ENCODE measurements at places on chromosomes 7 and 10.

- DNase-seq, result no peak
Measured at GRCh38 chr7:116101704-116102103, 71.1 kb upstream of the TFEC start.

GRCh38 chr7:30478349-30479201 lies at the start of gene NOD1:
Gene NOD1, minus strand, starts transcription at chr7:30478784. Its CDS starts 21,863 bp downstream, at chr7:30456921.
- DNase-seq, result peak; percentile 41

DNA sequence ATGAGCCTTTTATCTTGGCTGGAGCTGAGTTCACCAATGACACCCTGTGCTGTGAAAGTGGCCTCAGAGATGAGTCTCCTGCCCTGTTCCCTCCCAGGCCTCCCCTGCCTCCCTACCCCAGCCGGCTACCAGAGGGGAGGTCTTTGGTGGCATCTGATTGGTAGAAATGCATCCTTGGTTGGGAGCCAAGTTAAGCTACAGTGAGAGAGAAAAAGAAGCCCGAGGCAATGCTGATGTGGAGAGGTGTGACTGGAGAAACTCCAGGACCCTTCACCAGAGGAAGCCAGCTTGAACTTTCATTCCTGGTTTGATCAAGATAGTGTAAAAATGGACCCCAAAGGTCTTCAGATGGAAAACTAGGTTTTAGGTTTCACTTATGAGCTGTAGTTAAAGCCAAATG lies 191.1 kb upstream of the TCF7L2 start:
- no peak for DNase-seq

- no peak for DNase-seq
Measured at GRCh38 chr7:111265394-111265793, 174.5 kb downstream of the LRRN3 start.

DNA sequence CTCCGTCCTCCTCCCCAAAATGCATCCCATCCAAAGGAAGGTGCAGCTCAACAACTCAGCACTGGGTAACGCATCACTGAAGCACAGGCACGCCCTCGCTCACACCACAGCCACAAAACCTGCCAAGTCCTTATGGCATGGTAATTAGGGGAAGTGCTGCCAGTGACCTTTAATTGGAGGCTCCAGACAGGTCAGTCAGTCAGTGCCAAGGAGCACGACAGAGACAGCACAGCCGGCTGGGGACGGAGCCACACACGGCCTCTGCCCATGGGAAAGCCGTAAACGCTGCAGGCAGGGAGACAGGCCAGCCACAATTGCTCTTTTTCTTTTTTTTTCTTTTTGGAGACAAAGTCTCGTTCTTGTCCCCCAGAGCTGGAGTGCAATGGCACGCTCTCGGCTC lies 146.5 kb downstream of the MAD1L1 start:
- no peak for DNase-seq

DNA sequence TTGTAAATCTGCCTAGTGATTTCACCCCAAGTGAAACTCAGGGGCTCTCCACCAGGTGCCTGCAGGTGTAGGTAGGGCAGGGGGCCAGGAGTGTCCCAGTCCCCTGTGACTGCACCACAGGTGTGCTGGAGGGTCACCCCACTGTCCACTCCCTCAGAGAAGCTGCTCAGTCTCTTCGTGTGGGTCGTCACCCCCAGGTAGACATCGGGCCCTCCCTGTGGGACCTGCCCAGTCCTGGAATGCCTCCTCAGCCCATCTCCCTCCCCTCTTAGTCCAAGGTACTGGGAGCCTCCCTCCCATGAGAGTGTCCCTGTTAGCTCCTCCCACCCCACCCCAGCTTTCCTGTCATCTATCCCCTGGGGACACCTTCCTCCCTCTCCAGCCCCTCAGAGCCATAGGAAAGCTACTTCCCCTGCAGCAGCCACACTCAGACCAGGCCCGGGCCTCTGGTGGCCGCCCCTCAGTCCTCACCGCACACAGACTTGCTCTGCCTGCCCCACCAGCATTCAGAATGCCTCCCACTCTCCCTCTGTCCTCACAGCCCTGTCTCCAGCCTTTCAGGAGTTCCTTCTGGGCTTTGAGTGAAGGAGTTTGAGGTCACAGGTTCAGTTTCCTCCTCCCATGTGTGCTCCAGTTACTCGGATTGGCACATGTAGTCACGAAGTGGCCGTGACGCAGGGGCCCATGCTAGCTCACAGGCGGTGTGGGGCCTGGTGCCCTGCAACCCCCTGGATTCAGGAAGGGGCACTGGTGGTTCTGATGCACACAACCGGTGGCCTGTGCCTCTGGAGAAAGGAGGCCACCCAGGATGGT lies 5.1 kb downstream of the ALOX5 start:
- DNase-seq, result no peak

GRCh38 chr10:125455855-125456254 lies 227.1 kb downstream of the TEX36 start:
- DNase-seq, result no peak

DNA sequence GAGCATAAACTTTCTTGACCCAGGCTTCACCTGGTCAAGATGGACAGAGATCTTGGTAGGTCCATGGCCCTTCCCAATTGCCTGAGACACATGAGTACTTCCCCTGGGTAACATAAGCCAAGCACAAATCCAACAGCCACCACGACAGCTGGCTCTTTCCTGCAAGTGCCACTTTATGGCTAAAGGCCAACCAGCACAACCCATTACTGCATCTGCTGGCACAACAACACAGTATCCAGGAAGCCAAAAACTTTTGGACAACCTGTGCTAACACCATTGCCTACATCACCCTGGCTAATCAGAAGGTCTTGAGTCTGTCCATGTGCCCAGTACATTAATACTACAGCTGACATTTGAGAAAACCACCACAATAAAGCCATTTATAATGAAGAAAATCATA lies 548.0 kb upstream of the SEMA3D start:
- DNase-seq, result no peak

GRCh38 chr7:240887-241421 lies 48.6 kb downstream of the FAM20C start:
- no peak for DNase-seq

DNA sequence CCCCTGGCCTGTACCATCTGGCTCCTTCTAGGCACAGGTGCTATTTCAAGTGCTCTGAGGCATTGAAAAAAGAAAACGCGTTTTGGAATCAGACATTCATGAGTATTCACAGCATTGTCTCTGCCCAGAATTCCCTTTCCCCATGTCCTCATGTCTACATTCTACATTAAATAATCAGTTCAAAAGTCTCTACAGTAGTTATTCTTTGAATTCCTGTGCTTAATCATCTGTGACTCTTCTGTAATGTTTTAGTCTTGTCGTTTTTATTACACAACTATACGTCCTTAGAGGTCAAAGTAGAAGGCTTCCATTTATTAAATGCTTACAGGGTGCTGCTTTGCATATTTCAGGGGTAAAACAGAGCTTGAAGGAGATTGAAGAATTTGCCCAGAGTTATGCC lies 95.7 kb downstream of the BICC1 start:
- DNase-seq, result no peak

- no peak for DNase-seq
Measured at GRCh38 chr7:27134392-27134791, 3.8 kb upstream of the HOXA4 start.

DNA sequence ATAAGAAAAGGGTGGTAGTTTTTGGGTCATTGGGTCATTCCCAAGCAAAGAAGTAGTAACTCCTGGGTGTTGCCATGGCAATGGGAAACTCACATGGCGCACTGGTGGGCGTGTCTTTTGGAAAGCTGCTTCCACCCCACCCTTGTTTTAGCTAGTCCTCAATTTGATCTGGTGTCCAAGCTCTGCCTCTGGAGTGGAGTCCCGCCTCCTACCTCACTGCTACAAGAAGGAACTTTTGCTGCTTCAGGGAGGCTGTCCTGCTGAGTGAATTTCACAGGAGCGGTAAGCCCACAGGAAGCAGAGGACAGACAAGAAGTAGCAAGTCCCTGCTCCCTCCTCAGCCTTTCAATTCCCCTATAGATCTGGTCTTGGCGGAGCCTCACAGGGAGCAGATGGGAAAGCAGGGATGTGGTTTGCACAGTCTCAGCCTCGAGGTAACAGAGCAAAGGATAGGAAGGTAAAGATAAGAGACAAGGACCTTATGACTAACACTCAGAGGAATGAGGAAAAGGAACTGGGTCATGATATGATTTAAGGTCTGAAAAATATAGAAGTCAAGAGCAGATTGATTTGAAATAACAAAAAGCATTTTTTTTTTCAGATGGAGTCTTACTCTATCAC lies 700.3 kb downstream of the TNS3 start:
- DNase-seq, result no peak

DNA sequence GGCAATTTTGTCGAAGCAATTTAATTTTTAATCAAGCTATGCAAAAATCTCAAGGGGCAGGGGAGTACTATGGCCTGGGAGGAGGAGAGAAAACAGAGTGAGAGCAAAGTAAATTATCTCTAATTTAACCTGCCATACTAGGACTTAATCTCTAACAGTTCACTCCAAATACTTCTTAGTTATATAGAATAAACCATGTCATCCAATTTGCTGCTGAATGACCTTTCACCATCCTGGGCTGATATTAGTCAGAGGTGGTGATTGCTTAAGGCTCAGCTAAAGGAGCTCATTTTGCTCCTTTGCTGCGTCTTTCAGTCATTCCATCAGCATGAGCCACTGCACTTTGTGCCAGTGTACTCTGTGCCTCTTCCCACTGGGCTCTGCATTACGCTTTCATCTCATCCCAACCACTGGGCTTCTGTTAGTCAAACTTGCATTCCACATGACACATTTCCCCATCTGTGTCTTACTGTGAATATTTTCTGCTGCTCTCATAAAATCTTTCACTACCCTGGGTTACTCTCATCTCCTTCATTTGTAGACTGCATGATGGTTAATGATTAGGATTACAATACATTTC lies 84.3 kb downstream of the CD36 start:
- DNase-seq, result no peak

DNA sequence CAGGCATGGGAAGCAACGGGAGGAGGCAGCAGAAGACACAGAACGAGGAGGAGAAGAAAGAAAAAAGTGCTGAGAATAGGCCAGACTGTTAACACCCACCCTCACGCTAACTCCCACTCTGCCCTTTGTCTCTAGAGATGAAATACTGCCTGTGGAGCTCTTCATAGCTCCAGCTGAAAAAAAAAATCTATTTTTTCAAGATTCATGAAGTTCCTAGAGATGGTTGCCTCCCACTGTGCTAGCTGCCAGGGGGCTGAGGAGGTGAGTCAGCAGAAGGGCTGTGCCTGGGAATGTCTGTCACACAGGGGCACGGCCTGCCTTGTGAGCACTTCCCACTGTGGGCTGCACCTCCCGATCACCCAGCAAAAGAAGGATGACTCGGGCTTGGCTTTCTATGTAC lies 144.5 kb downstream of the RNF216 start:
- DNase-seq, result no peak

DNA sequence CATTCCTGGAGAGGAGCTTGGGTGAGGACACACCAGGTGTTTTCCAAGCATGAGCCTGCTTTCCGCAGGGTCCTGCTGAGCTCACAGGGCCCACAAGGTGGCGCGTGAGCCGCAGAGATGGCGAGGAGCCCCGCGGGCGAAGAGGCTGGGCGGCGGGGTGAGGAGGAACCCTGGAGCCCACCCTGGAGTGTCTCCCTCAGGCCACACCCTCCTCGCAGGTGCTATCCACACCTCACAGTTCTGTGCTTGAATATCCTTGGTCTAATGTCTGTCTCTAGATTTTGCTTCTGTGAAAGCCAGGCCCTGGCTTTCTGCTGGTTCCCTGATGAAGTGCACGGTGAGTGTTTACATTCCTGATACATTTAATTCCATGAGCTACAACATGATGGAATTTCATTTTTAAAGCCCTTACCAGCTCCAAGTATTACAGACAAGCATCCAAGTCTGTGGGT lies 433.6 kb downstream of the ACTR3B start:
- DNase-seq, result no peak

DNA sequence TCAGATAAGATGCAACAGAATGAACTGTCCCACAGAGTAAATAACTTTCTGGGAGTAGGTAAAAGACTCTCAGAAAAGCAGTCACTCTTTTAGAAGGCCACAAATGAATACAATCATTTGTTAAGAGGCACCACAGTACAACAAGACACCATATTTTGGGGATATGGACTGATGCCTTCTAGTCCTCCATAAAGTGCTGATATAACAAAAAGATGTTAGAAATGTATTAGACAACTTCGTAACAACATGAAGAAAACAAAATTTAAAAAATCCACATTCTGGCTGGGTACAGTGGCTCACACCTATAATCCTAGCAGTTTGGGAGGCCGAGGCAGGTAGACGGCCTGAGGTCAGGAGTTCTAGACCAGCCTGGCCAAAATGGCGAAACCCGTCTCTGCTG lies 111.3 kb downstream of the HIPK2 start:
- no peak for DNase-seq

DNA sequence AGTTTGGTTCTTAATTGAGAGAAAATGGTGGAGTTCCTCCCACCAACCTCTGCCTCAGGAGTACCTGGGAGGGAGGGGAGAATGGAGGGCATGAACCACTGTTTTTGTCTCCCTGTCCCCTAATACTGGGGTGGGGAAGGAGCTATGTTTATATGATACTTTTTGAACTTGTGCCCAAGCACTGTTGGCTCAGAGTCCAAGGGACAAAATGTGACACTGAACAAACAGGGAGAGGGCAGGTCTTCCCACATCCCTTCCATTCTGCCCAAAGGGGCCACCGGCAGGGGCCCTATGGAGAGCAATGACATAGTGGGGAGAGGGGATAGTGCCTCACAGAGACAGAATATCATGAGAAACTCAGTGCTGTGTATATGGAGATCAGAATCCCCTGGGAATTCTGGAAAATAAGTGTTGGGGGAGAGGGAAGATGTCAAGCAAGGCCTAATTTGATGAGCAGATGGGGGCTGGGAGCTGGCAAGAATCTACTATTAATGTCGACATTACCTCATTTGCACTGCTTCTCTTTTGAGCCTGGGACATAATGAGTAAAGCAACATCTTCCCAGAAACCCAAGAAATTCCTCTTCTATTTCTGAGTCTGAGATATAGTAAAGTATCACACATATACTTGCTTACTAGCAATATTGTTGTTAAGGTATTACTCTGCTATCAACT lies 180.6 kb downstream of the CYP26A1 start:
- DNase-seq, result no peak

- DNase-seq, result no peak
Measured at GRCh38 chr7:23972057-23972456, 262.0 kb downstream of the STK31 start.

- no peak for DNase-seq
Measured at GRCh38 chr7:111784296-111784695, 222.0 kb upstream of the IMMP2L start.

DNA sequence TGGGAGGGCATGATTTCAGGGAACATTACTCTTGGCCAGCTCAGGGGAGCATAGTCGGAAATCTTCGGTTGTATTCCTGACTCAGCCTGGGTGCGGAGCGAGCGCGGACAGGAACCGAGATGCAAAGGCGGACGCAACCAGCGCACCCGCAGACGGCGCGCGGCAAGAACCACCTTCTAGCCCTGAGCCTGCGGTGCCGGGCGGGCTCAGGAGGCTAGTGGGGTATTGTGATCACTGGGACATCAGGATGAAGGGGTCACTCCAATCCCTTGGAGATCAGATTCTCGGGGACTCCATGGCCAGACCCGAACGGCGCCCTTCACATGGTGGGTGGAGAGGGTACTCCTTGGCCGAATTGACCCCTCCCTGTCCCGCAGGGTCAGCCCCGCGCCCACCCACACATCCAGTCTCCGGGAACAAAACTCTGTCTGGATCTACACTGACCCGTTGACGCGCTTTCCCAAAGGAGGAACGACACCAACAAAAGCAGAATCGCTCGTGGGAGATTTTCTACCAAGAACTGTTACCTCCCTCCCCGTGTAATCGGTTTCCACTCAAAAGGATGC lies 730.5 kb downstream of the ZWINT start:
- no peak for DNase-seq

GRCh38 chr10:110260746-110261477 lies 43.8 kb downstream of the SMNDC1 start:
- DNase-seq, result no peak

Measured in activated T-cell treated with anti-CD3 and anti-CD28 coated beads for 4 hours (primary cell).